ENCODE measurements at places on chromosomes 1 and 21.
A peak's percentile ranks its signal among the peaks of the same experiment; 100 is the strongest.

GRCh38 chr1:23568608-23569383, 9.5 kb upstream of the ID3 start:
- no peak for DNase-seq

DNA sequence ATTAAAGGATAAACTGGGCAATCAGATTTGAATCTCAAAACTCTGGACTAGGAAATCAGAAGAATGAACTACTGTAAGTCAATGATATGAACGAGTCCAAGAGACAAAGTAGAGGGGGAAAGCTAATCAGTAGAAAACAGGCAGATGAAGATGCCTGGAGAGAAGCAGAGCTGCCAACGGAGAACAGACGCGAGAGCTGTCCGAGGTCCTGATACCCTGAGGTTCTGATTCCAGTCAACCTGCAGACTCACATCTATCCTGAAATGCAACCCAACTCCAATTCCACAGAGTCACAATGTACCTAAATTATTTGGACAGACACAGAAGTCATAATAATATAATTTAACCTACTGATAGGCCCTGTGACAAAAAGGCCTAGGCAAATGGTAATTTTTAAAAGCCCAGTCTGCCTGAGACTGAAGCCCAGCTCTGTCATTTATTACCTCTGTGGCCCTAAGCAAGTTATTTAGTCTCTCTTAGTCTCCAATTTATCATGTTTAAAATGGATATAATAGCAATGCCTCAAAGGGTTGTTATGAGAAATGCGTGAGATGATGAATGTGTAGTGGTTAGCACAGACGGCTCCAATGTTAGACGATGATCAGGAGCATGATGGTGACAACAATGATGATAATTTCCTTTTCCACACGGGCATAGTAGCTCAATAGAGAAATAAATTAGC, 33.4 kb downstream of the RGS7 start:
- peak; percentile 63 for DNase-seq

- no peak for DNase-seq
Measured at GRCh38 chr1:245279346-245279745, 124.6 kb downstream of the KIF26B start.

GRCh38 chr1:150995896-150996295, 10.8 kb downstream of the MINDY1 start:
- peak; percentile 63 for DNase-seq

GRCh38 chr21:42232176-42232825, 13.4 kb downstream of the ABCG1 start:
- DNase-seq, result peak; percentile 28

GRCh38 chr1:19656134-19656779, 8.4 kb upstream of the HTR6 start:
- DNase-seq, result no peak

GRCh38 chr21:44423941-44424607, 31.2 kb upstream of the LRRC3 start:
- no peak for DNase-seq

Measured in G401 (cell line).